NCI-H446 treated with DMSO at 0.1 percent for 48 hours (cell line): ENCODE measurements at places on chromosomes 1 and 21.

DNA sequence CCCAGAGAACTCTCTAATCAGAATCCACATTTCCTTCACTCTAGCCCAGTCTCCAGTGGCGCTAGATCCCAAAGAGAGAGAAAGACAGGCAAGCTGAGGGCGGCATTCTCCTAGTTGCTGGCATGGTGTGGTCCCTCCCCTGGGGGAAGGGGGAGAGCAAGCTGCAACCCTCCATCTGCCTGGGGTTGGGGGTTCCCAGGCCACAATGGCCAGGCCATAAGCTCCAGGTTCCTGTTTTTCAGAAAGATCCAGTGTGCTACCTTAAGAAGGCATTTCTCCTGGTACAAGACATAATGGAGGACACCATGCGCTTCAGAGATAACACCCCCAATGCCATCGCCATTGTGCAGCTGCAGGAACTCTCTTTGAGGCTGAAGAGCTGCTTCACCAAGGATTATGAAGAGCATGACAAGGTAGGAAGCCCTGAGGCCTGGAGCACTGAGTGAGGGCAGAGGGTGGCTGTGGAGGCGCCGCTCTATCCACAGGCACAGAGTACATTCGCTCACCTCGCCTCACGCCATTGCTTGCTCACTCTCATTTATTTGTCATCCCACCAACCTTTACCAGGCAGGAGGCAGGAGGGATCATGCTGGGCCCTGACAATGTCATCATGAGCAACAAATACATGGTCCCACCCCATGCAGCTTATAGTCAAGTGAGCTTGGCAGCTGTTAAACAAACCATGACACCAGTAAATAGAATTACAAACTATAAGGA, 6.6 kb downstream of the CSF1 start:
- no peak for DNase-seq

DNA sequence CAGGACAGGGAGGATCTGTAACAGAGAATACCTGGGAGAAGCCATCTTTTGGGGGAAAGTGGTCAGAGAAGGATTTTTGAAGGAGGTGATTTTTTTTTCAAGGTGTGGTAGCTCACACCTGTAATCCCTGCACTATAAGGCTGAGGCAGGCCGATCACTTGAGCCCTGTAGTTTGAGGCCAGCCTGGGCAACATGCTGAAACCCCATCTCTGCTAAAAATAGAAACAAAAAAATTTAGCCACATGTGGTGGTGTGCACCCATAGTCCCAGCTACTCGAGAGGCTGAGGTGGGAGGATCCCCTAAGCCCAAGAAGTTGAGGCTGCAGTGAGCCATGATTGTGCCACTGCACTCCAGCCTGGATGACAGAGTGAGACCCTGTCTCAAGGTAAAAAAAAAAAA, 67.4 kb upstream of the ARTN start:
- no peak for DNase-seq

GRCh38 chr1:115051850-115052249, 22.2 kb downstream of the TSHB start:
- no peak for DNase-seq

DNA sequence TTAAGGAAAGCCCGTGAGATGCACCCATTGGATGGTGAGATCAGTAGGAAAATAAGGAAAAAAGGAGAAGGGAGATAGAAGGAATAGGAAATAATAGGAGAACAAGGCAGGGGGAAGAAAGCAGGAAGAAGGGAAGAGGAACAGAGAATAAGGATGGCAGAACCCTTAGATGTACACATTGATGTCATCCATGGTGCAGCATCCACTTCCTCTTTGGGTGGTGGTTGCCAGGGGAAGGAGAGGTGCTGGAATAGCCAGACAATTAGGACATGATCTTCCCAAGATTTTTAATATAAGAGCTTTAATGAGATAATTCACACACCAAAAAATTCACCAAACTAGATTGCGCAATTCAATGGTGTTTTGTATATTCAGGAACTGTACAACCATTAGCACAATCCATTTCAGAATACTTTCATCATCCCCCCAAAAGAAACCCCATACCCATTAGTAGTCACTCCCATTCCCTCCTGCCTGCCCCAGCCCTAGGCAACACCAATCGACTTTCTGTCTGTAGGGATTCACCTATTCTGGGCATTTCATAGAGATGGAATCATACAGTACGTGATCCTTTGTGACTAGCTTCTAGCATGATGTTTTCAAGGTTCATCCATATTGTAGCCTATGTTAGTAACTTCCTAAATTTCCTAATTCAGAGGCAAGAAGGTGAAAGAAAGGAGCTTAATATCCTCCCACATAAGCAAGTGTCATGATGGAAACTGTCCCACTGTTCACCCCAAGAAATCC, 121.4 kb downstream of the PLXNA2 start:
- DNase-seq, result no peak

DNA sequence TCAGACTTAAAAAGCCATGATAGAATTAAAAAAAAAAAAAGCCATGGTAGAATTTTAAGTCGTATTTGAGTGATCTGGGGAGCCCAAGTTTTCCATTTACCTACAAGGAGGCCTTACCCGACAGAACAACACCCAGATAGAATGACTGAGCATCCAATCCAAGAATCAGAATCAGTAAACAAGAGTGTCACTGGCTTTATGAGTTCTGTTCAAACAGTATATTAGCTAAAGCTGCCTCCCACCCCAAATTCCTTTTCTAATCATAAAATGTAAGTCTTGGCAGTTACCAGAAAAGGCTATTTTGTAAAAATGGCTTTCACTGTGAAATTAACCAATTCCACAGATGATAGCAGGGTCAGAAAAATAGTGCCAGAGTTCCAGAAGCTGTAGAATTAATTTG, 1.2 kb downstream of the GTF2B start:
- DNase-seq, result no peak

GRCh38 chr1:961132-961669, 817 bp downstream of the KLHL17 start:
- DNase-seq, result no peak

GRCh38 chr1:244162786-244163530, 111.9 kb downstream of the ZBTB18 start:
- DNase-seq, result no peak

DNA sequence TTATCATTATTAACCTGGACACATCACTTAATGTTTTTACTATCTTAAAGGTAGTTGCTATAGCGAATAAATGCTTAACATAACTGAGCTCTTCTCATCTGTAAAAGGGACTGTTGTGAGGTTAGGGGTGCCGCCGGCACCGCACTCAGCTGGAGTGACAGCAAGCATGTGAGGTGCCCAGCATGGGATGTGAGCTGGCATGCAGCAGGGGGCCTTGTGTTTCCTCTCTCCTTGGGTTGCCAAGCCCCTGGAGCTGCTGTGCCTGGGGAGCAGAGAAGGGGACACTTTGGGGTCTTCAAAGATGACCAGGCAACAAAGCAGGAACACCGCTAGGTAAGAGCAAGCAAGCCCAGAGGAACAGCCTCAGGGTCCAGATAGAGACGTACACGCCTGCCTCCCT, 2.1 kb upstream of the ZC3H12A start:
- no peak for DNase-seq

DNA sequence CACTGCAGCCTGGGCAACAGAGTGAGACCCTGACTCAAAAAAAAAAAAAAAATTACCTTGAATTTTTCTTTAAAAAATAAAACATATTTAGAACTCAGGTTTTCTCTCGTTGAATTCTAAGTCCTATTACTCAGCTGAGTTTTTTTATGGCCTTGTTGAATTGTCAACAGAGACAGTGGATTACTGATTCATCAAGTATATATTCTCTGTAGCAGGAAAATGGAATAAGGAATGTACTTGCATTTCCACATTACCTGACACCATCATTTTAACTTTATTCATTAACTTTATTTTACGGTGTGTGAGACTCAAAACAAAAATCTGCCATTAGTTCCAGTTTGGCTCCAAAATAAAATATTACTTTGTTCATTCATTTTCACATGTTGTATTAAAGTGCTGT, 53.8 kb upstream of the APP start:
- DNase-seq, result no peak
